ENCODE measurements at places on chromosomes 7 and 10.

- DNase-seq = no peak
Observed at GRCh38 chr7:75756991-75757676, 14.9 kb downstream of the CCL26 start.

GRCh38 chr7:3168869-3169268, 125.2 kb upstream of the CARD11 start:
- no peak for DNase-seq

DNA sequence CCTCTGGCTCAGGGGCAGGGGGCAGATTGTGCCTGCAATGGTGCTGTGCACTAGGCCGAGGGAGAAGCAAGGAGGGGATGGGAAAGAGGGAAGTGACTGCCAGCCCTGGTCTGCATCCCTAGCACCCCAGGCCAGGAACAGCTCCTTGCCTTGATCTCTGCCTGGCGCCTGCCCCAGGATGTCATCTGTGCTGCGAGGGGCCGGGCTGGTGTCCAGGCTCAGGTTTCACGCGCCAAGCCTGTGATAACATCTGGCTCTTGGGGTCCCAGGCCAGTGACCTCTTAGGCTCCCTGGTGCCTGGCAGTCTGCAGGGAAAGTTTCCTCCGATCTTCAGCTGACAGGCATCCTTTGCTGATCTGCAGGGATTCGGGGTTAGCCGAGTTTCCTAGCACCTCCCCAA, 193.5 kb upstream of the GPR26 start:
- DNase-seq = no peak

DNA sequence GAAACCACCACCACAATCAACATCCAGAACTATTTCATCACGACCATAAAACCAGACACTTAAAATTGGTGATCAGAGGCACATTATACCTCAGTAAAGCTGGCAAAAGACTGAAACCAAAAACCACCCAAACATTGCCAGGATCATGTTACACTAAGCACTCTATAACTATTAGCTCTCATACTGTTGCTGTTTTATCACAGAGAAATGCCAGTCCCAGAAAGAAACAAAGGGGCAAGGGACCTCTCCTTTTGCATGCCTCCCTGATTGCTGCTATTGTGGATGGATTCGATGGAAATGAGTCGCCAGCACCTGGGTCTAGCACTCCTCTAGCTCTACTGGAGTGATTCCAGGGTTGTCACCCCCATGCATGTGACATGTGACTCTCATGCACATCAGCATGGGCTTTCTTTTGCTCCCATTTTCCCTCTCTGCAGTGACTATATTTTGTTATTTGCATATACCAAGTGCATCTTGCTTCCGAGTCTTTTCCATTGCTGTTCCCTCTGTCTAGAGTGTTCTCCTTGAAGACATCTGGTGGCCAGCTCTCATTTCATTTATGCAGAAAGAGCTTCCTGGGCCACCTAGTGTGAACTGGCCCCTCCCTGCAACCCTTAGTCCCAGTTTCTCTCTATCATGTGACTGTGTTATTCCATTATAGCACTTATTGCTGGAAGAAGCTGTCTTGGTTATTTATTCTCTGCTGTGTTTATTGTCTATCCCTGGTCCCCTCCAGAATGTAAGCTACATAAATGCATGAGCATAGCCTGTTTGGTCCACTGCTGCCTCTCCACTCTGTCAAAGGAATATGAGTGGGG, 300.6 kb downstream of the PLXNA4 start:
- no peak for DNase-seq

DNA sequence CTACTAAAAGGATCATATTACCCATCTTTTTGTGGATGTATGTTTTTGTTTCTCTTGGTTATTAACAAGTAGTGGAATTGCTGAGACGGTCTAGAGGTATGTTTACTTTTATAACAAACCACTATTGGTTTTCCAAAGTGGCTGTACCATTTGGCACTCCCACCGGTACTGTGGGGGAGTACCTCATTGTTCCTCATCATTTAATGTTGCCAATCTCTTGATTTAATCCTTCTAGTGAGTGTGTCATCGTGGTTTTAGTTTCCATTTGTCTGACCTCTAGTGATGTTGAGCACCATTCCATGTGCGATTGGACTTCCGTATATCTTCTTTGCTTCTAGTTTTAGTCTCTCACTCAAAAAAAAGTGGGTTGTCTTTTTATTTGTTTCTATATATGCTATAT, 50.4 kb downstream of the RBM33 start:
- no peak for DNase-seq

DNA sequence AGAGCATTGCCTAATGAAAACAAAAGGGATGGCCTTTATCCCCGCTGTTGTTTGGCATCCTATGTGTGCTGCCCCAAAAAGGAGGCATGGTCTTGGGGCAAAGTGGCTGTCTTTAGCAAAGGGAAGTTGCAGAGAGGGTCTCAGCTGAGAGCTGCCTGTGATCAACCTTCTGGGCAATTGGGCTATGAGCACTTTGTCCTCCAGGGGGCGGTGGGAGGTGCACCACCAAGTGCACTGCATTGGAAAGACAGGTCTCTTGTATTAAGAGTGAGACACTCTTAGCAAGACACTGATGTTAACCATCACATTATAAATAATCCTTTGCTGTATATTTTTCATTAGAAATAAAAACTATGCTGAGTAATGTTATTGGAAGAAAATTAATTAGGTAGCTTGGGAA, 314.8 kb downstream of the POM121L12 start:
- DNase-seq = no peak

GRCh38 chr7:17646253-17646956, 293.9 kb downstream of the SNX13 start:
- DNase-seq = no peak

- DNase-seq = no peak
Observed at GRCh38 chr10:7649673-7650300, 17.0 kb downstream of the ITIH5 start.

- no peak for DNase-seq
Observed at GRCh38 chr7:93315896-93316295, 83.7 kb downstream of the VPS50 start.

GRCh38 chr7:114630201-114630990, 215.8 kb downstream of the FOXP2 start:
- no peak for DNase-seq

- DNase-seq = no peak
Observed at GRCh38 chr10:33880291-33880690, 545.8 kb upstream of the NRP1 start.

- DNase-seq = no peak
Observed at GRCh38 chr7:68238204-68238805, 1241.7 kb downstream of the TYW1 start.

DNA sequence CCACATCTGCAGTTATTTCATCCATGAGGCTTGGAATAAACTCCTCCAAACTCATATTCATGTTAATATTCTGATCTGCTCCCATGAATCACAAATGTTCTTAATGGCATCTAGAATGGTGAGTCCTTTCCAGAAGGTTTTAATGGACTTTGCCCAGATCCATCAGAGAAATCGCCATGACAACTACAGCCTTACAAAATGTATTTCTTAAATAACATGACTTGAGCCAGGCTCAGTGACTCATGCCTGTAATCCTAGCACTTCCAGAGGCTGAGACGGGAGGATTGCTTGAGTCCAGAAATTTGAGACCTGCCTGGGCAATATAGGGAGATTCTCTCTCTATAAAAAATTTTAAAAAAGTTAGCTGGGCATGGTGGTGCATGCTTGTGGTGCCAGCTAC, 102.1 kb upstream of the TMEM168 start:
- no peak for DNase-seq

- DNase-seq = no peak
Observed at GRCh38 chr7:120941856-120942255, 8.7 kb upstream of the ING3 start.

GRCh38 chr7:130363026-130363847, 17.1 kb upstream of the CPA1 start:
- no peak for DNase-seq

- no peak for DNase-seq
Observed at GRCh38 chr10:32318476-32318896, 28.5 kb downstream of the EPC1 start.

- peak; percentile 10 for DNase-seq
Observed at GRCh38 chr10:11874568-11875493, 51.7 kb downstream of the PROSER2 start.

- no peak for DNase-seq
Observed at GRCh38 chr7:113657603-113658002, 261.2 kb downstream of the PPP1R3A start.

DNA sequence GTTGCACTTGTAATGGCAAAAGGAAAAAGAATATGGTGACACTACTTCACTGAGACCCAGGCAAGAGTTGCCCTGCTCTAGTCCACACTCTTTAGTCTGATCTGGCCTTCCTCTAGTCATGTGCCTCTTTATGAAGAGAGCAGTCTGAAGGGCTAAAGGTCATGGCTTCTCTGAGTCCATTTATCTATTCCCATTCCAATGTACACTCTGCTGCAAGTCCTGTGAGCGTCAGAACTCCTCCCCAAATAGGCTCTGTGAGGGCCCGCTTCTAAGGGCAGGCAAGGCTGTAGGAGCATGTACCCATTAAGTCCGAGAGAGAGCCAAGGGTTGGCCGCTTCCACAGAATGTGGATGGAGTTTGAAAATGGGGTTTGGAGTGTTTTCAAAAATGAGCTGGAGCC, 209.3 kb downstream of the AHR start:
- DNase-seq = no peak

- no peak for DNase-seq
Observed at GRCh38 chr7:28389504-28390395, 22.6 kb upstream of the CREB5 start.

DNA sequence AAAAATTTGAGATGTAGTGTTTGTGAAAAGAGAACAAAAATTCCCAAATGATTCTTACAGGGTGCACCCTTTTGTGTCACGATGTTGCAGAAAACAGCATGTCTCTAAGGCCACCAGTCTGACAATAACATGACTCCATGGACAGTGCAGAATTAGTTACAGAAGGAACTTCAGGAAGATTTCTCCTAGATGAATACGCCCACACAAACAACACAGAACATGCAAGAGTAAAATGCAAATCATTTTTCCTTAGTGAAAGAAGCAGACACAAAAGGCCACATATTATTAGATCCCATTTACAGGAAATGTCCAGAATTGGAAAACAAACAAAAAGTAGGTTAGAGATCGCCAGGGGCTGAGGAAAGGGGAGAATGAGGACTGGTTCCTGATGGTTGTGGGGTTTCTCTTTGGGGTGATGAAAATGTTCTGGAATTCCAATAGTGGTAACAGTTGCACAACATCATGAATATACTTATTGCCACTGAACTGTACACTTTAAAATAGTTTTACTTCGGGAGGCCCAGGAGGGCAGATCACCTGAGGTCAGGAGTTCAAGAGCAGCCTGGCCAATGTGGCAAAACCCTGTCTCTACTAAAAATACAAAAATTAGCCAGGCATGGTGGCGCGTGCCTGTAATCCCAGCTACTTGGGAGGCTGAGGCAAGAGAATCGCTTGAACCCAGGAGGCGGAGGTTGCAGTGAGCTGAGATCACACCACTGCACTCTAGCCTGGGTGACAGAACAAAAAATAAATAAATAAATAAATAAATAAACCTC, 10.2 kb downstream of the ZC3HAV1 start:
- DNase-seq = no peak

DNA sequence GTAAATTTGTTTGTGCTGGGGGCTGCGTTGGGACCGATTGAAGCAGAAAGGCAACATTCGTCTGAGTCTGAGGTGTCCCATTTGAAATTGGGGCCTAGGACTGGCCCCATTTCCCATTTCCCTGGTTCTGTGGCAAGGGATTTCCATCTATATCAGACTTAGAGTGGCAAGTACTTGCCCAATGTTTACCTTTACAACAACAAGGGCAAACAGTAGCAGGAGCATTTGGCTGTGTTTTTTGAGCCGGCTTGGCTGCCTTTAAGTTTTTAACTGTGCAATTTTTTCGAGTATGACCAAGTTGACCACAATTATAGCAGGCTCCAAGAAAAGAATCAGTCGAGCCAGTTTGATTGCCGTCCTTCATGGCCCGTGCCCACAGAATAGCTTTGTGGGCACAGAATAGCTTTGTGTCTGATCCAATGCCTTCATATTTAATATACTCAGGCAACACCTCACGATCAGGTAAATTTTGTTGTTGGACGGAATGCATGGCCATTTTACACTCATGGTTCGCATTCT, 4.7 kb upstream of the CYP17A1 start:
- DNase-seq = no peak

DNA sequence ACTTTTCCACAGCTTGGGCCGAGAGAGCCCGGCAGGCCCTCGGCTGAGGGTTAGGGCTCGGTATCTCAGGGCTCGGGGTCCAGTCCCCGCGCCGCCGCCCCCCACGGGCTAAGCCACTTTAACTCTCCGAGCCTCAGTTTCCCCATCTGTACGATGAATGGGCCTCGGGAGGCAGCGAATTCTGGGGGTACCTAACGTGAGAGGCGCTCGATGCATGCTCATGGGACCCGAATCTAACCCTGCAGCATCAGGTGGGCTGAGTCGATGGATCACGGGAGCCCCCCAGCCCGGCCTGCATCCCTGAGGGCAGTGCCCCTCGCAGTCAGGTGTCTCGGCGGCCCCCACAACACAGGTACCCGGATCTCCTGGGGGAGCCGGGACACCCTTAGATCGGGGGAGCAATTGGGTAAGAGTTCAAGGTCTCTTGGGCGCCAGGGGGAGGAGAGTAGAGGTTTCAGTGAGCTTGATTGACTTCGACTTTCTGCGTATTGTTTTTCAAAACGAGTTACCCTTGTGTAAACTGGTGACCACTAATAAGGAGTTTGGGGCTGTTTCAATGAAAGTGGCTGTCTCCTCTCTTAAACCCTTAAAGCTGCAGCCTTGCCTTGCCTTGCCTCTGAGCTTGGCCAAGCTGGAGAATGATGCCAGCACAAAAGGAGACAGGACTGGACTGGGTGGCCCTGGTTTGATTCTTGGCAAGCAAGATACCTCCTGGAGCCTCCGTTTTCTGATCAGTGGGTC, 631 bp downstream of the POR start:
- peak; percentile 10 for DNase-seq

DNA sequence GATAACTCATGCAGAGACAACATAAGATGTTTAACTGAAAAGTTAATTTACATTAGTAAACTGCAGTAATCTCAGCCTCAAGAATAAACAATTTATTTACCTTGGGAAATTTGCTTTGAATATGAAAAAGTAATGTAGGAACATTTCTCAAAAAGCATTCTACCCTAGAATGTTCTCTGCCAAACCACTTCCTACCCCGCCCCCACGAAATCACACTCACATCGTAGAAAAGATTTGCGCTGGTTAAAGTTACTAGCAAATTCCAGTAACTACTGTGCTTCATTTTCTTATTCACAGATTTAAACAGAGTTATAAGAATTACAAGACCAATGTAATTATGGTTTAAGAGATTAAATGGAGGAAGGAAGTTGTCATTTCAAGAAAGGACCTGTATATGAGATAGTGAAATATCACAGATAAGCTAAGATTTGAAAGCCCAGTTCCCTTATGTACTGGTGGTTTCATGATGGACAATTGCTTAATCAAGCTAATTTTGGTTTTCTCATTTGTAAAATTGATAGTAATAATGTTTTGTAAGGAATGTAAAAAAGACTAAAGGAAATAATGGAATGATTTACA, 175.4 kb downstream of the GNAI1 start:
- no peak for DNase-seq

GRCh38 chr7:1855725-1856160, 185.7 kb downstream of the ELFN1 start:
- DNase-seq = no peak
